Activated CD4-positive, alpha-beta T cell treated with anti-CD3 and anti-CD28 coated beads, Interleukin-2, amount 50 U/mL, for 16 hours (primary cell): ENCODE measurements at places on chromosomes 6 and 20.
A peak's percentile ranks its signal among the peaks of the same experiment; 100 is the strongest.

DNA sequence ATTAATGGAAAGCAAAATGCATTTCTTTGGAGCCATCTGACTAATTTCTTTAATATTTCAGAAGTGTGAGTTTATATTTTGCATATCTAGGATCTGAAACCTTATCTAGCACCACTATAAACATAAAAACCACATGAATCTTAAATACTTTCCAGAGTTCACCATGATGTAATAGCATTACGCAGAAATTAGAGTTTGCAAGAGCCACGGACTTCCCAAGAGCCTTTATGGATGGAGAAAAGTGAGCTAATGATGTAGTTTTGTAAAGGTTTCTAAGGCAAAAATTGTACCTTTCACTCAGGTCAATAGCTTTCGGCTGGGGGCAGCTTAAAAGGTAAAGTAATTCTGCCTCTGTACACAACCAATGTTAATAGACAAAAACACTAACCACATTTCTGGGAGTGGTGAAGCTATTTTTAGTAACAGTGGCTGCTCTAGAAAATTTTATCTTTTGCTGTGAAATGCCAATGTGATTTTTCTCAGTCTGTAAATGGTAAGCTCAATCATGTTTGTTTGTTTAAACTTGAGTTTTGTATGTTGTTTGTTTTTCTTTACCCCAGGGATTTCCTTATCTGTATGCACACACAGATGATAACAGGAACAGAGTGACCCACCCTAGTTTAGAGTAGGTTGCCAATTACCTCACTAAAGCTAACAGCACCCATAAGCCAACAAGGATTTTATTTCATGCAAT, 80.5 kb downstream of the FILIP1 start:
- DNase-seq, result no peak

- no peak for DNase-seq
Measured at GRCh38 chr6:10555625-10556309, 34.6 kb downstream of the GCNT2 start.

- no peak for DNase-seq
Measured at GRCh38 chr20:34771680-34772081, 53.8 kb downstream of the NCOA6 start.

GRCh38 chr6:108302386-108302785, 7.5 kb downstream of the AFG1L start:
- no peak for DNase-seq

DNA sequence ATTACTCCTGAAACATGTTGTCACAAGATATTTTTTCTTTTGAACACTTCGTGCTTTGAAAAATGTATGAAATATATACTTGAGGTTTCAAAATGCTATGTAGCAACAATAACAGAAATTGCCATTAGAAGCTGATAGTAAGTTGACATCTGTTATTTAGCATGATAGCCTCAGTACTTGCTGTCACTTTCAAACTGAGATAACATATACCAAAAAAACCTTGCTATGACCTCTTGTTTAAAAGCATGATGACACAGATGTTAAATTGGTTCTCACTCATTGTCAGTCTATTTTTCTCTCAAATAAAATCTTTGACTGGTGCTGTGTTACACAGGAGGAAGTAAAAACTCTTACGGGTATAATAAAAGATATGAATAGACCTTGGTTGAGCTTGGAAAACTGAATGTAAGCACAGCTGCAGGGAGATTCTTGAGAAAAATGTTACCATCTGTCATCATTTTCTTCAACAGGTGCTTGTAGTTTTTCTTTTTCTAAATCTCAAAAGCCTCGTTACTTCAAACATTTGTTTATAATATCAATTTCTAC, 18.6 kb downstream of the MOXD1 start:
- no peak for DNase-seq

DNA sequence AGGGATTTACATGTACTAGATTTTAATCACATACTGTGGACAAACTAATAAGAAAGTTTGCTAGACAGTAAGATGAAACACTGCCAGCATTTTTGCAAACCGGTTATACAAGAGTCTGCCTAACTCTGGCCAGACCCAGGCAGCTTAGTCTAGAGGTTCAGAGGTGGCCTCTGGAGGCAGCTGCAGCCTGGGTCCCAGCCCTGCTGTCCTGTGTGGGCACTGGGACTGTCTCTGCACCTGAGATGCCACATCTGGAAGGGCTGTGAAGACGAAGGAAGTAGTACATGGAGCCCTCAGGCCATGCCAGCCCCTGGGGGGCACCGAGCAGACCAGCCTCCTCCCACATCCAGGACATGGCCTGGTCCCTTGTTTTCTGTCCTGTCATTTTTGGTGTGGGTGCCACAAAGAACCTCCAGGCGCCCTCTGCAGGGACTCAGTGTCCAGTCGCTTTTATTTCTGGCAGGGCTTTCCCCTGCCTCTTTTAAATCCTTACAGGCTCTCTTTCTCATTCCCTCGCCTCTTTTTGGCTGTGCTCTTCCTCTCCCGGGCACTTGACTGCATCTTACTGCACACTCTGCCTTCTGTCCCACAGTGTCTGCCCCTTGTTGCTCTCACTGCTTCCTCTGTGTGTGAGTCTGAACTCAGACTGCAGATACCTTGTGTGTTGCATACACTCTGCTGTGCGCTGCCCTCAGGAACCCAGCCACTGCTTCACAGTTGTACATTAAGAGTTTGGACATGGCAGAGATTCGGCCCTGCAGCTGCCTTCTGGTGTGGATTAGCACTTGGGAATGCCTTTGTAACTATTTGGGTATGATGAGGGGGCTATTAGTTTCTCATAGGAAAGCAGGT, 216.7 kb downstream of the ZDHHC14 start:
- DNase-seq, result peak; percentile 50

DNA sequence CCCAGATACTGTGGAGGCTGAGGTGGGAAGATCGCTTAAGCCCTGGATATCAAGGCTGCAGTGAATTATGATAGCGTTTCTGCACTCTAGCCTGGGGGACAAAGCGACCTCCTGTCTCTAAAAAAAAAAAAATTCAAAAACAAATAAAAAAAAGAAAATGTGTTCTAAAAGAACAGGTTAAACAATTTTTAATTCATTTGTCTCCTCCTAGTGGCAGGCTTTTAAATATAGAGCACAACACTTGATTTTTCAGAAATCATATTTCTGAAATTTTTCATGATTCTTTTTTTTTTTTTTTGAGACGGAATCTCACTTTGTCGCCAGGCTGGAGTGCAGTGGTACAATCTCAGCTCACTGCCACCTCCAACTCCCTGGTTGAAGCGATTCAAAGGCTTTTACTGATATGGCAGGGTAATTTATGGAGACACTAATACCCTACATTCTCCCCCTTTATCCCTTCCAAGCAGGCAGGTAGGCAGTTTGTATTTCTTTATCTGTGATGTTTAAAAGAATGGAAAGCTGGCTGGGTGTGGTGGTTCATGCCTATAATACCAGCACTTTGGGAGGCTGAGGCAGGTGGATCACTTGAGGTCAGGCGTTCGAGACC, 8.7 kb upstream of the GTF3C6 start:
- DNase-seq, result peak; percentile 49

DNA sequence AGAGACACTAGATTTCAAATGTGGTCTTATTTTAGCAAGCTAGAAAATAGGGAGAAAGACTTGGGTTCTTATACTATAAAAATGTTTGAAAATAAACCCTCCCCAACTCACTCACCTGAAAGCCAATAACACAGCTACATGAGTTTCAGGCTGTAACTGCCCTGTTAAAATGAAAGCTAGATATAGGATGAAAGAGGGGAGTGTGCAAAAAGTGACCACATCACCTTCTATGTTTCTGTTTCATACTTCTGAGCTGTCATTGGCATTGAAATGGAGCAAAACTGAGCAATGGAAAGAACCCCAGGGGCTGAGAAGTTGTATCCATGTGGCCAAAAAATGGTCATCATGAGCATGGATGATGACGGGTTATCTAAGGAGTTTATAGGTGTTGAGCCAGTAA, 148.1 kb upstream of the TENT5A start:
- no peak for DNase-seq

DNA sequence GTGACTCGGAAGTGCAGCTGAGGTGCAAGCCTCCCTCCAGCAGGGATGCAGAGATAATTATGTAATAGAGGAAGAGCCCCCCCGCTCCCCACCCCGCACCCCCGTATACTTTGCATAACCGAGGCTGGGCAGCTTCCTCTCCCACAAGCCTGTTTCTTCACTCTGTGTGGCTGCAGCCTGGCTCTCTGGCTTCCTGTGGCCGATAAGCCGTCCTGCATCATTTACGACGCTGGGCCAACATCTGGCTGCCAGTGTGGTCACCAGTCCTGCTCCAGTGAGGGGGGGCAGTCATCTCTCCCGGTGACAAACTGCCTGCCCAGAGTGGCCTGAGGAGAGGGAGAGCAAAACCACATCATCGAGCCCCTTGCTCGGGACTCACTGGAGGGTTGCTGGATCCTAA, 59.2 kb downstream of the RBM38 start:
- no peak for DNase-seq

GRCh38 chr20:47055699-47056369, 161.2 kb downstream of the EYA2 start:
- no peak for DNase-seq

DNA sequence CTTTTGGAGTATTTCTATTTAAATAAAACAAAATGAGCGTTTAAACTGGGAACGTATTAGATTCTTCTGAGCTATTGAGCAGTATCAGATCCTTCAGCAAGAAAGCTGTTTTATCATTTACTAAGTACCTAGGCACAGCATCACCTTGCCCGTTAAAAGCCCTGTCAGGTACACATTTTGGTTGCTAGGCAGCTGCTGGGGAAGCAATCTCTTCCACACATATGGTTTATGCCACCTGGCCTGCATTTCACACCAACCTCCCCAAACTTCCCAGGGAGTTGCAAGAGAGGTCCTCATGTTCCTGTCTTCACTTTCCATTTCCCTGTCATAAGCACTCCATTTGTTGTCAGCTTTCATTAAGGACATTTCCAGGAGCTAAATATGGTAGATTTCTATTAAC, 400.1 kb downstream of the PLCB1 start:
- DNase-seq, result no peak

- DNase-seq, result no peak
Measured at GRCh38 chr6:163786995-163787671, 372.6 kb downstream of the QKI start.

GRCh38 chr6:43782764-43783513, 12.9 kb downstream of the VEGFA start:
- no peak for DNase-seq

GRCh38 chr20:4592316-4593148, 129.2 kb upstream of the PRND start:
- peak; percentile 43 for DNase-seq

DNA sequence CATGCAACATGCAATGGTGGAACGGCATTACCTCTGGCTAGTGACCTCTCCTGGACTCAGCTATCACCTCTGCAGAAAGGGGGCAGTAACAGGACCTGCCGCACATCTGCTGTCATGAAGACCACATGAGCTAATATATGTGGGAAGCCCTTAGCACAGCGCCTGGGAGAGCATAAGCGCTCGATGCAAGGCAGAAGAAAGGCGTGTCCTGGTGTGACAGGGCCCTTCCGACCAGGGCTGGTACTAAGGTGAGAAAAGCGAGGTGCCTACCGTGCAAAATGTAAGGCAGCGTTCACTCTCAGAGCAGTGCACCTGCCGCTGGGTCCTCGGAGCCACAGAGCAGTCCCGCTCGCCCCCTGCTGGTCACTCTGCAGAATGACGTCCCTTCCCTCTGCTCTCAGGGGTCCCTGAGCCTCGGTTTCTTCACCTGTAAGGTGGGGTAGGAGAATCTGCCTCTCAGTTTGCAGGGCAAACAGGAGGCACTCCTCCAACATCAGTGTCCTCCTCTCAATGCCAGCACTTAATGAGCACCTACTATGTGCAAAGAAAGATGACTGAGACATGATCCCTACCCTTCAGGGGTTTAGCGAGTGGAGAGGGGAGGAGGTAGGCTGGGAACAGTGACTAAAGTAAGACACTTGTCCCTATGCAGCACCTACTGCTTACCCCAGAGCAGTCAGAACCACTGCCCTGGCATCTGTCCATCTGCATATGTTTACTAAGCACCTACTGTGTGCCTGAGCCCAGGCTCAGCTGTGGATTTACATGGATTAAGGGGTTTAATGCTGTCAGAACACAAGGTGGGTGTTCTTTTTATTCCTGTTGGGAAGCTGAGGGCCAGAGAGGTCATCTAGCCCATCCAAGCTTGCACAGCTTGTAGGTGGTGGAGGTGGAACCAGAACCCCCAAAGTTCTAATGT, 41.1 kb upstream of the PTGIS start:
- peak; percentile 81 for DNase-seq

- DNase-seq, result no peak
Measured at GRCh38 chr20:62741191-62741691, 32.6 kb downstream of the NTSR1 start.

- DNase-seq, result peak; percentile 24
Measured at GRCh38 chr6:170160031-170160627, 130.7 kb downstream of the DLL1 start.

DNA sequence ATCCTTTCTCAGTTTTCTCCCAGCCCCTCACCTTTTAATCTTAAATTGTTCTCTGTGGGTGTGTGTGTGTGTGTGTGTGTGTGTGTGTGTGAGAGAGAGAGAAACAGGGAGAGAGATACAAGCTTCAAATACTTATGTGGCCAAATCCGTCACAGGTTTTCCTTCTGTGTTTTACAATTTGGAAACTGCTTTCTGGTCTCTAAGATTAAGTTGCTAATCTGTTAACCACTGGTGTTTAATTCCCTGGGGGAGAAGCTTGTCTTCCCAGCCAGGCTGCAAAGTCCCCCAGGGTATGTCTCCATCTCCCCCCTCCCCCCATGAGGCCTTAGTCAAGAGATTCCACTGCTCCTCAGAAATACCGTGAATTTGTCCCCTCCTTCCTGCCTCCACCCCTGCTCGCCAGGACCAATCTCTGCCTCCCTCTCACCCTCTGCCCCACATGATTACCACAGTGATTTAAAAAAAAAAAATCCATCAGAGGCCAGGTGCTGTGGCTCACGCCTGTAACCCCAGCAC, 49.0 kb downstream of the RIPOR3 start:
- DNase-seq, result no peak

DNA sequence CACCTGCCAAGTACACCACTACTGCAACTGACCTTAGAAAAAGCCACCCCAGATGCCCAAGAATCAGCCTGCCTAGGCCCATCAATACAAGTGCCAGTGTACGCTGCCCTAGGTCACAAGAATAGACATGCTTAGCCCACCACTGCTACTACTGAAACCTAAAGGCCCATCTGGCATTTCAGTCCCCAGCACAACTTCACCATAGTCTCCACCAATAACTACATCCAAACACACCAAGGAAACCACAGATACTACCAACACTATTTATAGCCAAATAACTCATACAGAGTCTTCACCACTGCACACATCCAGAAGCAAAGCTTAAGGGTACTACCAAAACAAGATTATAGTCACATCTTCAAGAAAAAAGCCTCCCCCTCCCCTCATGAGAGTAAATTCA, 28.2 kb downstream of the TREML4 start:
- DNase-seq, result no peak

GRCh38 chr6:25242567-25242966, 36.6 kb upstream of the CARMIL1 start:
- no peak for DNase-seq

- DNase-seq, result no peak
Measured at GRCh38 chr6:6840831-6841291, 252.3 kb downstream of the LY86 start.

DNA sequence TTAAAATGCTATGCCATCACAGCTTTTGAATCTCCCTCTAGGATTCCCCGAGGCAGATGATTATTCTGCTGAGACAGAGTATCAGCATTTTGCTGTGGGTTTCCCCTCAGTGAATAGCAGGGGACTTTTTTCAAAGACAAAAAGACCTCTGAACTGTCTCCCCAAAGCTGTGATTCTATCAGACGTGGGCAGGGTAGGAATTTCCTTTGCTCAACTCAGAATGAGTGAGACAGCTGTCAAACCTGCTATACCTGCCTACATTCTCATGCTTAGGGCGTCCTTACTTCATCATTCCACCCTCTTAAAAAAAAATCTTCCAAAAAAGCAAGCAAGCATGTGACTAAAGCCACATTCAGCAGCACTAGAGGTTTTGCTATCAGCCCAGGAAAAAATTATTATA, 147.6 kb upstream of the FAM83B start:
- DNase-seq, result no peak
